ENCODE measurements at places on chromosomes 11 and 22.

DNA sequence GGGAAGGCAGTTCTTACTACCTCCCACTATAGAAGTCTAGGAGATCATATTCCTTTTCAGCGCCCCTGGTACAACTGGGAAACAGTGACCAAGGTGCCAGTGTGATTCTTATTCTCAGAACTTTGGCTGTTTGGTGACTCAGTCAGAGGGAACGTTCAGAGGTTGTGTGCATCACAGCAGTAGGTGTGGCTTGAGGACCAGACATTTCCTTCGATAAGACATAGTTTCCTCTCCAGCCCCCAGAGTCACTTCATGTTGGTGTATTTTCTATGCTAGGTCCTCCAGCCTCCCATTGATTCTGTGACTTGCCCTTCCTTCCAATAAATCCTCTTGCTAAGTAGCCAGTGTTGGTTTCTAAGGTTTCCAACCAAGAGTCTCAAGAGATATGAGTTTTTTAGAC, 171.9 kb upstream of the MPPED2 start:
- no peak for DNase-seq

GRCh38 chr11:46952553-46952952, 16.0 kb downstream of the CSTPP1 start:
- no peak for DNase-seq

DNA sequence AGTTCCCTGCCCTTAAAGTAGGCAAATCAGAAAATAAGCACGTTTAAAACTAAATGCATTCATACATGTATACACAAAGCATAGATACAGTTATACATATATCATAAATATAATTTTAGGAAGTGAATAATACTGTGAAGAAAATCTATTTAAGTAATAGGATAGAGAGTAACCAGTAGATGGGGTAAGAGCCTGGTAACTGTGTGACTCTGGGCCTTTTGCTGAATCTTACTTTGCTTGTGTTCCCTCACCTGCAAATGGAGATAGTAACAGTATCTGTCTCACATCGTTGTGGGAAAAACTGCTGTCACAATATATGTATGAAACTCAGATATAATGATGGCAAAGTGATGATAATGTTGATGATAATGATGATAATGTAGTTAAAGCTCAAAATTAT, 29.9 kb downstream of the MS4A2 start:
- DNase-seq: no peak

- no peak for DNase-seq
These were observed 29.8 kb upstream of the CRTAM start for GRCh38 chr11:122808478-122808869.

- no peak for DNase-seq
These were observed 1.5 kb downstream of the MAP6 start for GRCh38 chr11:75667255-75667830.

DNA sequence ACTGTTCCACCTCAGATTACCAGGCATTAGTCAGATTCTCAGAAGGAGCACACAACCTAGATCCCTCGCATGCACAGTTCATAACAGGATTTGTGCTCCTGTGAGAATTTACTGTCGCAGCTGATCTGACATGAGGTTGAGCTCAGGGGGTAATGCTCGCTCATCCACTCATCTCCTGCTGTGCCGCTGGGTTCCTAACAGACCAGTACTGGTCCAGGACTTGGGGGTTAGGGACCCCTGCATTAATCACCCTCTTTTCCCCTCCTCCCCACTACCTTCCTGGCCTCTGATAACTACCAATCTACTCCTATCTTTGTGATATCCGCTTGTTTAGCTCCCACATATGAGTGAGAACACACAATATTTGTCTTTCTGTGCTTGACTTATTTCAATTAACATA, 83.5 kb upstream of the FSHB start:
- DNase-seq: no peak

DNA sequence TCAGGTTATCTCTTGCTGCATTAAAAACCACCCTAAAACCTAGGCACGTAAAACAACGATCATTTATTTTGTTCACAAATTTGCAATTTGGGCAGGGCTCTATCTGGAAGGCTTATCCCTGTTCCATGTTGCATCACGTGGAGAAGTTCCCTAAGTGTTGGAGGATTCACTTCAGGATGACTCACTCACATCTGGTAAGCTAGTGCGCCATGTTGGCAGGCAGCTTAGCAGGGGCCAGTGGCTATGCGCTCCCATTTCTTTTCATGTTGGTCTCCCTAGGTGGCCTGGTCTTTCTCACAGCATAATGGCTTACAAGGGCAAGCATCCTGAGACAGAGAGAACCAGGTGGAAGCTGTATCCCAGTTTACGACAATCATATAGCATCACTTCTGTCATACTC, 226.8 kb downstream of the BLID start:
- no peak for DNase-seq

GRCh38 chr11:97860237-97860636, 1160.5 kb upstream of the CNTN5 start:
- DNase-seq: no peak

DNA sequence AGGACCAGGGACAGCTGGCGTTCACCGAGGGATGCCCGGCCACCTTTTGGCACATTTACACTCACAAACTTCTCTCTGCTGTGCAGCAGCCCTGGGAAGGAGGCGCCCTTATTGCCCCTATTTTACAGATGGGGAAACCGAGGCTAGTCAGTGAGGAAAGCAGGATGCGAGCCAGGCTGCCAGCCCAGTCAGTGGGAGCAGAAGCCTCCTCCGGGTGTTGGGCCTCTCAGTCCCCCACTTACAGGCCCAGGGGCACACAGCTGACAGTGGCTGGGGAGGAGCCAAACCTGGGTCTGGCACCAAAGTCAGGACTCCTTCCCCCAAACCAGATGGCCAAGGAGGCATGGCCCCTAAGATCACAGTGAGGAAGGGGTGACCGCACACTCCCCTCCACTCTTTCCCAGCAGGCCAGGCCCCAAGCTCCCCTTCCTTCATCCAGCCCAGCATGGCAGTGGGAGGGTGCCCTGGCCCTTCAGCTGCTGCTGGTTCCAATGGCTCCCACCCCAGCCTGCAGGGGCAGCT, 121.4 kb upstream of the ANO1 start:
- no peak for DNase-seq
